Cortex of kidney (tissue), 1 donor: ENCODE measurements at places on chromosomes 5 and 9.

DNA sequence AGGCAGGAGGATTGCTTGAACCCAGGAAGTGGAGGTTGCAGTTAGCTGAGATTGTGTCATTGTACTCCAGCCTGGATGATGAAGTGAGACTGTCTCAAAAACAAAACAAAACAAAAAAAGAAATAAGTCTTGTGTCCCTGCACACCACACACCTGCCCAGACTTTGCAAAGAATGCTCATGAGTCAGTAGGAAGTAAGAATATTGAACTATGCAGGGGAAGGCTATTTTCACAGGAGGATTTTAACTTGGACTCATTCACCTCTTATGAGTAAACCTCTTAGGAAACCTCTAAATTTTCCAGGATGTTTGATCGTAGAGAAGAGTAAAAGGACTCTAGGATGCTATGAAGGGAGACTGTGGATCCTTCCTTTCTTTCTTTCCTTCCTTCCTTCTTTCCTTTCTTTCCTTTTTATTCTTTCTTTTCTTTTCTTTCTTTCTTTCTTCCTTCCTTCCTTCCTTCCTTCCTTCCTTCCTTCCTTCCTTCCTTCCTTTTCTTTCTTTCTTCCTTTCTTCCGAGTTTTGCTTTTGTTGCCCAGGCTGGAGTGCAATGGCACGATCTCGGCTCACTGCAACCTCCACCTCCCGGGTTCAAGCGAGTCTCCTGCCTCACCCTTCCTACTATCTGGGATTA lies 96.7 kb upstream of the CLINT1 start:
- DNase-seq, result no peak

DNA sequence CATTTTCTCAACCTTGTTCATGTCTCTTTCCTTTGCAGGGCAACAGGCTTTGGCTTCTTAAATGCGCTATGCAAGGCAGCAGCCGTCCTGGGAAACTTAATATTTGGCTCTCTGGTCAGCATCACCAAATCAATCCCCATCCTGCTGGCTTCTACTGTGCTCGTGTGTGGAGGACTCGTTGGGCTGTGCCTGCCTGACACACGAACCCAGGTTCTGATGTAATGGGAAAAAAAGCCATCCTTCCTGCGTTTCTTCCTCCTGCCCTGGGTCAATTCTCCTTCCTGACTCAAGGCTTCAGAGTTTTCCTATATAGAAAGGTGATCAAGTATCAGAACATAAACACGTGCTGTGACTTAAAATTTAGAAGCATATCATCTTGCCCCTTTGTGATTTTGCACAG lies 77.8 kb upstream of the IQGAP2 start:
- no peak for DNase-seq

DNA sequence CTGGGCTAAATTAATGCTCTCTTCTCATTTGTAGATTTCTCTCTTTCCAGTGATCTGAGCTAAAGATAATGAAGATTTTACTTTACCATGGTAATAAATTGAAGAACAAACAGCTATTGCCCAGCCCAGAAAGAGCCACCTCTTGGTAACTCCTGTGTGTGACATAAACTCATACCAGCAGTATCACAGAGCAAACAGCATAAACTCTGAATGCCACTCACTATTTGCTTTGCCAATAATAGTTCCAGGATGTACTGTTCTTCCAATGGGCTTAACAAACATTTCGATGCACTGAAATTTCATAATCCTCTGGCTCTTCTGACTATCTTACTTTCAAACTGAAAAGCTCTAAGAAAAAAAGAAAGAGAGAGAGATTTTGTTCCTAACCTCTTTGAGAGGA lies 69.8 kb upstream of the RASEF start:
- no peak for DNase-seq

- no peak for DNase-seq
Measured at GRCh38 chr5:179534431-179534830, 15.9 kb upstream of the RUFY1 start.
